GF-D8 (cell line): ENCODE measurements at places on chromosomes 2 and 18.

DNA sequence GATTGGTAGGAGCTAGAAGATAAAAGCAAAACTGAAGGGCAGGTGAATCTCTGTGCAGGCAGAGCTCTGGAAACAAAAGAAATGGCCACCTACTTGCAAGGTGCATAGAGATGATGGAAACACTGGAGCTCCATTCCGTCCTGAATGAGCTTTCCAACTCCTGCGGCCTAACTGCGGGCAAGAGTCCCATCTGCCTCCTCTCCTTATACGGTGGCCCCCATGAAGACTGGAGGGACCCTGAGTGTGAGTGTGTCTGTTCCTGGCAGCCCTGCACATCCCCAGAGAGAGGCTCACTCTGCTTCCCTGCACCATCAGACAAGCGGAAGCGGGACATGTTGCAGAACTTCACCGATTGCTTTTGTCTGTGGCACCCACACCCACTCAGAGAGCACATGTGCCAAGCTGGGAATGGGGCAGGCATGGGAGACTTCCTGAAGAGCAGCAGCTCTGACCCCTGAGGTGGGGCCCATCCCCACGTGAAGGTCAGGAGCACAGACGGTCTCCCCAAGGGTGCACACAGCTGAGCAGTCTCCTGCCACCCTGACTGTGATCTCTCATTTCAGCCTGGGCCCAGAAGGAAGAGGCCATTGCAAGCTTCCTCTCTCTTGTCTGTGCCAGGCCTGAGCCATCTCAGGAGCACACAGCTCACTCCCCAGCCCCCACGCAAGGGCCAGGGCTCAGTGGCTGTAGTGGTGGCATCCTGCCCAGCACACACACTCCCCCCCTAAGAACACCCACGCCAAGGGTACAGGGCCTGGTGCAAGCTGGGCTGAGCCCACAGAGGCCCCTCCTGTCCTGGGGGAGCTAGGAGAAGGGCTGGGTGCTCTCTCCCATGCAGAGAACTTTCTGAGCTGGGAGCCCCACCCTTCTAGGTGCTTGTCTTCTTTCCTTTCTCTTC lies 75.3 kb downstream of the STPG4 start:
- DNase-seq, result no peak

GRCh38 chr2:216219861-216220260 lies 110.7 kb downstream of the XRCC5 start:
- DNase-seq, result no peak

DNA sequence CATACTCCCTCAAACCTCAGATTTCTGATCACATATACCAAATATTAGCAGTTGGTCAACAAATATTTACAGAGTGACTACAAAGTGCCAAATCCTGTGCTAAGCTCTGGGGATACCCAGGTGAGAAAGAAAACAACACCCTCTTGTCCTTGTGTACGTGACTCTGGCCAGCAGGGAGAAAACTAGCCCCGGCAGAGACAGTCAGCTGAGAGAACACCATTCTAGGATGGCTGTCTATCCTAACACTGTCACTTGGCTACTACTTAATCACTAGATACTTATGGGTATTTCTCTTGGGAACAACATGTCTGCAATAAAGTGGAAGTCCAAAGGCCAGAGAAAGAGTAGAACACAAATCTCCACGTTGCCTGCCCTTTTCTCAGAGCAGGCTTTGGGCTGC lies 57.9 kb upstream of the CD226 start:
- DNase-seq, result no peak

DNA sequence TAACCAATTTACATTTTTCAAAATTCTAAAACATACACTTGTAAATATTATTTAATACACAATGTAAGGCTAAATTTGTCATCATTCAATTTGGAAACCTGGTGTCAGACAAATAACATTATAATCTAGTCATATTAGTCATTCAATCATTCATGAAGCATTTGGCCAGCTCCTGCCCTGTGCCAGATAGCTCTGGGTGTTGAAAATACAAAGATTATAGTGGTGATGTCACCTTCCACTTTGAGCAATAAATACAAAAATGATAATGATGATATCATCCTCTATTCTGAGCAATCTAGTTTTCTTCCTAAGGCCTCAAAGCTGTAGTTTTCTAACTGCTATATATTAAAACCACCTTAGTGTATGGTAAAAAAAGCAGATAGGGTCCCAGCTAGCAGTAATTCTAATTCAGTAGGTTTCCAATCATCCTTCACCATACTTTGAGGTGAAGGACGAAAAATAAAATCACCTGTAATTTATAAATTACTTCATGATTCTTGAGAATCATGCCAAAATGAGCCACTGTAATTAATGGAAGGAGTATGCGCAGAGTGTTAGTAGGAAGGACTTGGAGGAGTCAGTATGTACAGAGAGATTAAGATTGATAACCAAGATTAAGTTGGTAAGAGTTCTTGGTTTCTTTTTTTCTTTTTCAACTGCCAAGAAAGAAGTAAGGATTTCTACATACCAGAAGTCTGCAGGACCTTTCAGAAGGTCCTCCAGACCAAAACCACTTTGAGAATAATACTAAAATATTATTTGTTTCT lies 23.2 kb downstream of the MEMO1 start:
- no peak for DNase-seq

DNA sequence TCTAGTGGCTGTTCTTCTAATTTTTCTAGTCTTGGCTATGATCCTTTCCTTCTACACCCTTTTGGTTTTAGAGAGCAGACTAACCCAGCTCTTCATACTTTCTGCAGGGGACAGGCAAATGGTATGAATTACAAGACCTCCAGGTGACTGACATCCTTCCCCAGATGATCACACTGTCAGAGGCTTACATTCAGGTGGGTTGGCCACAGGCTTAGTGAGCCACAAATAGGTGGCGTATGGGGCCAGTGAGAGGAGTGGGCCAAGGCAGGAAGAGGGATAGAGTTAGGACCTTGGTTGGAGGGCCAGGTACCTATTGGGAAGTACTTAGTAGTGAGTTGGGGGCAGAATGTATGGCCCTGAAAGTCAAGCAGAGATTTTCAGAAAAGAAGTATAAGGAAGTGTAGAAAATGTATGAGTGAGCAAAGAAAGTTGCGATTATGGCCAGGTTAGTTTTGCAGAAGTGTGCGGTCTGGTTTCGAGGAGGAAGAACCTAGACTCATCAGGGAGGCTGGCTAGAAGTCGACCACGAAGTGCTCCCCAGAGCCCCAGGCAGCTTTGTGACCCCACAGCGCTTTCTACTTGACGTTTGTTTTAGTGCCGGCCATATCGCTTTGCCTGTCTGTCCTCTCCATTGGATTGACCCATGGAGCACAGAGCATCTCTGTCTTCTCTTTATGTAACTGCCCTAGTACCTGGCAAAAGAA lies 20.0 kb downstream of the SFTPB start:
- DNase-seq, result no peak

- no peak for DNase-seq
These were observed 9.7 kb downstream of the OXER1 start for GRCh38 chr2:42754021-42754775.

DNA sequence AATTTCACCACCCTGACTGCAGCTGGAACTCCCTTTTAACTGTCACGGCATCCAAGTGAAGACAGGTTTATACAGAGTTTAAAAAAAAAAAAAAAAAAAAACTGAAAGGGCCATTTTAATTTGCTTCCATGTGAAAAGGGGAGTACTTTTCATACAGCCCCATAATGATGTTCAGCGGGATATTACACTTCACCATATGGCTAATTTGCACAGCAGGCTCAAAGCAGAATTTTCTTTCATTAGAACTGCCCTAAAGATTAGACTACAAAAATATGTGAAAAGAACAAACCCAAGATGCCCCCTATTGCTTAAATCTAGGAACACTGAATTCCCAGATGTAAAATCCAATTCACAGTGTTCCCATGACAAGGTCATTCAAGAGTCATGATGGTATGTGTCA lies 301.8 kb downstream of the EXOC6B start:
- no peak for DNase-seq
